Peyer's patch (tissue), 4 donors: ENCODE measurements at places on chromosomes 11 and 22.

DNA sequence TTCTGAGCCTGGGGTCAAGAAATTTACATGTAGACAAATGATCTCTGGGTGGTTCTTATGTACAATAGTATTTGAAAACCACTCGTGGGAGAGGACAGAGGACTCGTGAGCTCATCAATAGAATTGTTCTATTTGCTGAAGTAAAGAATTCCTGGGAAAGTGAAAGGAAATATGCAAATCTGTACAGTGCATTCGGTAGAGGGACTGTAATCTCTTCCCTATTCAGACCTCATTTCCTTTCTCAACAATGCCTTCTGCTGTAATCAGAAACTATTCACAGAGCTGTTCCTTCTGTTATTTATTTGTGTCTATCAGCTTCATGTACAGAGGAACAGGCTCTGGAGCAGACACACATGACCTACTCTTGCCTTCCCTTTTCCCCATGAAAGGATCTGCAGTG lies 709.4 kb upstream of the KIRREL3 start:
- H3K36me3 ChIP-seq = no peaks in the 10 kb centered on the region
- H3K27me3 ChIP-seq = no peaks in the 10 kb centered on the region
- no peaks in the 10 kb centered on the region for H3K4me1 ChIP-seq
- no peak for DNase-seq
- H3K27ac ChIP-seq = no peak overlapping the region

DNA sequence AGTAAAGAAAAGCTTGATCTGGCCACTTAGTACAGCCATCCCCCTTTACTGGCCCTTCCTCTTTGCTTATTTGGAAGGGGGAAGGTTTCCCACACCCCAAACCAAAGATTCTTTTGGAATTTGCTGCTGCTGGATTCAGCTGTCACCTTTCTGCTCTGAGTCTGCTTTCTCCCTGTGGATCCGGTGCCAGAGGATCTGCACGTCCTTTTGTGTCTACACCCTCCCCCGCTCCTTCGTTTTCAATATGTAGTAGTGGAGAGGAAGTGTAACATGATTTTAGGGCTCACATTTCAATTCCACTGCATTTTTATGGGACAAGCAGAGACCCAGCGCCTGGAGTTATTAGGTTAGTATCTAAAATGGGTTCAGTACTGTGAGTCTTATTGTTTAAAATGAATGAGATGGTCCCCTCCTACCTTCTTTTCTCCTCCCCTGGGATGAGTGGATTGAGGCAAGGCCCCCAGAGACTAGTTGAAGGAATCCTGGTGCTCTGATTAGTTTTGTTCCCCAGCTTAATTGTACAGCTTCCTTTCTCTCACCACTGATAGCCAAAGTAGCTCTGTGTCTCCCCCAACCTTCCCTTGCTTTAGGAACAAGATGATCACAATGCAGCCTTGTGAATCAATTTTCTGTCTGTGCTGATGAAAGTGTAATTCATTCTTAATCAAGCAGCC lies 30.5 kb upstream of the CABP7 start:
- no peaks in the 10 kb centered on the region for H3K27me3 ChIP-seq
- H3K27ac ChIP-seq = no peak overlapping the region
- no peak for DNase-seq
- H3K4me1 ChIP-seq = no peaks in the 10 kb centered on the region
- H3K4me3 ChIP-seq = no peak overlapping the region
- H3K36me3 ChIP-seq = no peaks in the 10 kb centered on the region

DNA sequence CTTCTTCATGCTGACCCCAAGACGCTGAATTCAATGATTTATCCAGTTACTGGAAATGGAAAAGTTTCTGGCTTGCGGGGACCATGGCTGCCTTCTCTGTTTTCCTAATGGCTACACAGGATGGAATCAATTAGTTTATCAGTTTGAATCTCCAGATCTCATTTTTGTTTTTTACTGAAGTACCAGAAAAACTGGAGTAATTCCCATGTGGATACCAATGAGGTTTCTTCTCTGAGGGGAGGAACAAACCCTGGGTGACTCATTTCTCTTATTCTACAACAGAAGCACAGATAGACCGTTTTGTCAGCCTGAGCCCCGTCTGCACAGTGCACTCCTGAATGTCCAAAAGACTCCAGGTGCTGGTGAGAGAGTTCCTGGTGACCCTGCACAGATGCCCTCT lies 3.4 kb downstream of the ZNF195 start:
- H3K27me3 ChIP-seq = no peaks in the 10 kb centered on the region
- no peak overlapping the region for H3K4me3 ChIP-seq
- no peaks in the 10 kb centered on the region for H3K36me3 ChIP-seq
- H3K27ac ChIP-seq = no peak overlapping the region
- H3K4me1 ChIP-seq = no peaks in the 10 kb centered on the region

GRCh38 chr11:128498721-128499245 lies 88.6 kb downstream of the ETS1 start:
- no peak for DNase-seq
- H3K4me3 ChIP-seq = no peak overlapping the region
- H3K36me3 ChIP-seq = no peaks in the 10 kb centered on the region
- H3K27me3 ChIP-seq = no peaks in the 10 kb centered on the region

DNA sequence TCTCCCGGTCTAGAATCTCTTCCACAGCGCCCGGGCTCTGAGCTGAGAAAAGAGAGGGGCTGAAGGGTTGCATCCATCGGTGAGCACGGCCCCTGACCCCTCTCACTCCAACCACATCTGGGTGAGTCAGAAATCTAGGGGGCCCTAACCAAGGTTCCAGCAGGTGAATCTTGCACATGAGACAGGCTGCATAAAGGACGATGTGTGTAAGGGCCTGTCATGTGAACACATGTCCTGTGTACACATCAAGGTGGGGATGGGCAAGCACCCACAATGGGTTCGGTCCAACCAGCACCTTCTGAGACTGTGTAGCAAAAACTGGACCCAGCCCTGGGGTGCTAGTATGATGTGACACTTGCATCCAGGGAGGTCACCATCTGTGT lies 1.2 kb downstream of the BET1L start:
- H3K4me1 ChIP-seq = peaks cover 10% of the 10 kb centered on the region
- no peak for DNase-seq
- no peaks in the 10 kb centered on the region for H3K36me3 ChIP-seq
- peak overlapping the region; percentile 98 for H3K4me3 ChIP-seq
- no peaks in the 10 kb centered on the region for H3K27me3 ChIP-seq

GRCh38 chr11:36109850-36110606 lies 166.2 kb downstream of the LDLRAD3 start:
- no peak for DNase-seq
- no peaks in the 10 kb centered on the region for H3K36me3 ChIP-seq
- H3K4me3 ChIP-seq = no peak overlapping the region
- no peaks in the 10 kb centered on the region for H3K4me1 ChIP-seq
- no peak overlapping the region for H3K27ac ChIP-seq

DNA sequence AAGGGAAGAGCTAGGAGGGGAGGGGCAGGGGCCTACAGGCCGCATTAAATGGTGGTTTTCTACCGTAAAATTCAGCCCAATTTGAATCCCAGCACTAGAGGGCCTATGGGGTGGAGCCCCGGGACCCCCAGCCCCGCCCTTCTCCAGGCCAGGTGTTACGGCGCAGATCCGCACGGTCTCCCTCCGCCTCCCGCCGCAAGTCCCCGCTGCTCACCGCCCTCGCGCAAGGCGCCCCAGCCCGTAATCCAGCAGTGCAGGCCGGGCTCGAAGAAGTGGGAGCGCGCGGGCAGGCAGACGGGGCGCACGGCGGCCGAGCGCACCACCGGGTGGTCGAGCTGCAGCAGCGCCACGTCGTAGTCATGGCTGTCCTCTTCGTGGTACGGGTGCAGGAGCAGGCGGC lies 17.3 kb downstream of the KCTD17 start:
- H3K4me1 ChIP-seq = no peaks in the 10 kb centered on the region
- no peaks in the 10 kb centered on the region for H3K36me3 ChIP-seq
- no peak overlapping the region for H3K27ac ChIP-seq
- no peak for DNase-seq
- H3K4me3 ChIP-seq = no peak overlapping the region
- peaks cover 7% of the 10 kb centered on the region for H3K27me3 ChIP-seq

GRCh38 chr11:114816791-114817190 lies 138.5 kb downstream of the NXPE2 start:
- H3K4me3 ChIP-seq = no peak overlapping the region
- H3K27ac ChIP-seq = no peak overlapping the region
- no peaks in the 10 kb centered on the region for H3K36me3 ChIP-seq
- no peaks in the 10 kb centered on the region for H3K4me1 ChIP-seq
- DNase-seq = no peak

DNA sequence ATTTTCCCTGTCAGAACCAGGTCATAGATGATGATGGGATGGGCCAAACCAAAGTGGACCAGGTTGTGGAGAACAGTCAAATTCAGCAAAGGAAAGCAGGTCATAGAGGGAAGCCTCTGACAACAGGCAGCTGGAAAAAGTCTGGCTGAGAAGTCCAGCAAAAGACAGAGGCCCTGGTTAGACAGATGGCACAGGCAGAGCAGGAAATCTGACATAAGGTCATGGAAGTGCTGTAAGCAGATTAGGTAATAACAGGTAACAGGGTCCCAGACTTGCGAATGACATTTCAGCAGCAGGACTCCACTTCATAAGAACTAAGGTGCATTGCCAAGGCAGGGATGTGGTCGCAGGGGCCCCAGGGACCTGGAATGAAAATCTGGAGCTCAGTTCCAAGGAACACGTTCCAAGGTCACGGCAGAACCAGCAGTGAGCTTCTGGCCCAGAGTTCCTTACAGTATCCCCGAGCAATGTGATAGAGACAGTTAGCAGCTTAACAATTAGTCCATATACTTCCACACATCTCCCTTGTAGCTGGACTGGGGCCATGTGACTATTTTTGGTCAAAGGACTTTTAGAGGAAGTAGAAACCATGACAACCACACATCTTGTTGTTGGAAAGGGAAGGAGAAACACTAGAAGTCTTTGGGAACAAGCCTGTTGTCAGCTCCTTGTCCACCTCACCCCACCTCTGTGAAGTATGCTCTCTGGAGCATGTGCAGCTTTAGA lies 75.4 kb downstream of the ME3 start:
- H3K4me1 ChIP-seq = no peaks in the 10 kb centered on the region
- no peak for DNase-seq
- H3K4me3 ChIP-seq = no peak overlapping the region
- no peaks in the 10 kb centered on the region for H3K27me3 ChIP-seq
- no peaks in the 10 kb centered on the region for H3K36me3 ChIP-seq
- no peak overlapping the region for H3K27ac ChIP-seq

GRCh38 chr11:126548581-126549550 lies 193.4 kb downstream of the ST3GAL4 start:
- no peak overlapping the region for H3K4me3 ChIP-seq
- no peak overlapping the region for H3K27ac ChIP-seq
- H3K27me3 ChIP-seq = no peaks in the 10 kb centered on the region
- DNase-seq = no peak

GRCh38 chr22:31951194-31952093 lies 7.1 kb downstream of the YWHAH start:
- peak overlapping the region; percentile 49 for H3K27ac ChIP-seq
- no peaks in the 10 kb centered on the region for H3K27me3 ChIP-seq
- no peak for DNase-seq

- no peak for DNase-seq
- peak overlapping the region; percentile 95 for H3K4me3 ChIP-seq
- H3K36me3 ChIP-seq = no peaks in the 10 kb centered on the region
Observed at GRCh38 chr11:119206511-119207414, 624 bp downstream of the CBL start.

GRCh38 chr11:59223611-59224010 lies 10.9 kb upstream of the MPEG1 start:
- no peaks in the 10 kb centered on the region for H3K27me3 ChIP-seq
- H3K27ac ChIP-seq = peak overlapping the region; percentile 12
- H3K4me3 ChIP-seq = no peak overlapping the region
- H3K4me1 ChIP-seq = no peaks in the 10 kb centered on the region
- H3K36me3 ChIP-seq = no peaks in the 10 kb centered on the region

DNA sequence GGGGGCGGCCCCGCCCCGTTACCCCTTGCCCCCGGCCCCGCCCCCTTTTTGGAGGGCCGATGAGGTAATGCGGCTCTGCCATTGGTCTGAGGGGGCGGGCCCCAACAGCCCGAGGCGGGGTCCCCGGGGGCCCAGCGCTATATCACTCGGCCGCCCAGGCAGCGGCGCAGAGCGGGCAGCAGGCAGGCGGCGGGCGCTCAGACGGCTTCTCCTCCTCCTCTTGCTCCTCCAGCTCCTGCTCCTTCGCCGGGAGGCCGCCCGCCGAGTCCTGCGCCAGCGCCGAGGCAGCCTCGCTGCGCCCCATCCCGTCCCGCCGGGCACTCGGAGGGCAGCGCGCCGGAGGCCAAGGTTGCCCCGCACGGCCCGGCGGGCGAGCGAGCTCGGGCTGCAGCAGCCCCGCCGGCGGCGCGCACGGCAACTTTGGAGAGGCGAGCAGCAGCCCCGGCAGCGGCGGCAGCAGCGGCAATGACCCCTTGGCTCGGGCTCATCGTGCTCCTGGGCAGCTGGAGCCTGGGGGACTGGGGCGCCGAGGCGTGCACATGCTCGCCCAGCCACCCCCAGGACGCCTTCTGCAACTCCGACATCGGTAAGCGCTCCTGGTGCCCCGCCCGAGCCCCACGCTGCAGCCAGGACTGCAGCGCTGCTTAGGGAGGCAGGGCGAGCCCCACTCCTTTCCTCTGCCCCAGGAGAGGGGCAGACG lies at the start of gene TIMP3:
Gene TIMP3 (plus strand): TSS at position 169 of the 700 bp plus-strand sequence. CDS start 297 bp downstream, at position 466.
- H3K4me3 ChIP-seq = peak within 1 kb of the TSS; percentile 64
- H3K27me3 ChIP-seq = no peaks in the 10 kb centered on the region
- no peaks in the 10 kb centered on the region for H3K36me3 ChIP-seq
- H3K4me1 ChIP-seq = no peaks in the 10 kb centered on the region
- peak within 1 kb of the TSS; percentile 72 for H3K27ac ChIP-seq

GRCh38 chr22:30516273-30516672 lies 10.8 kb upstream of the SEC14L4 start:
- no peaks in the 10 kb centered on the region for H3K27me3 ChIP-seq
- DNase-seq = no peak
- no peak overlapping the region for H3K27ac ChIP-seq
- H3K36me3 ChIP-seq = no peaks in the 10 kb centered on the region
- H3K4me1 ChIP-seq = no peaks in the 10 kb centered on the region
